ENCODE measurements at places on chromosomes 2 and 18.
A peak's percentile ranks its signal among the peaks of the same experiment; 100 is the strongest.

GRCh38 chr2:35510636-35511035 is 844.9 kb upstream of the CRIM1 start:
- DNase-seq, result no peak

DNA sequence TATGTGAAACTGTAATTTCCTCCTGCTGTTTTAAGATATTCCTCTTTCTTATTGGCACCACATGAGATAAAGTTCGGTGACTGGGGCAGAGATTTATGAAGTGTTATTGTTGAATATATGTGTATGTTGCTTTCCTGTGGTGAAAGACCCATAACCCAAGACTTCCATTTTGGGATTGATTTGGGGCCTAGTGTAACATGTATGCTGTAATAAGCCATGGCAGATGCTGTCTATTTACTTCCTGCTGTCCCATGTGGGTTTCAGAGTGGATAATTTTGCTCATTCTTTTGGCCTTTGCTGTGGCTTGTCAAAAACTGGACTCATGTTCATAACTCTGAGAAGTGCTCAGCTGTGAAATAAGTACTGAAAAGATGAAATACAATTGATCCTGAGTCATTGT is 10.8 kb upstream of the MYO1B start:
- no peak for DNase-seq

DNA sequence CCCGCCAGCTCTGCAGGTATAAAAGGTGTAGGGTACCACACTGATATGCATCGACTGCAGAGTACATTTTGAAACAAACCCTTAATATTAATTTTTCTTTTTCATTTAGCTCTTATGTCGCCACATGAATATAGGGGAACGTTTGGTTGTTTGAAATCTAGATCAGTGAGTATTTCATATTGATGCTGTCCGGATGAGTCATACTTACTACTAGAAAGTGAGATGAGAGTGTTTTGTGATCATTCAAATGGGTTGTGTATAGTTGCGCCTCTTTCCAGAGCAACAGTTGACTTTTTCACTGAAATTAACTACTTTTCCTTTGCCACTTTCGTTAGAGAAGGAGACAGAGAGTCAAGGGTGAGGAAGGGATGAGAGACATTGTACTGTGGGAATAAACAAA is 24.6 kb downstream of the NPAS2 start:
- DNase-seq, result no peak

- DNase-seq, result no peak
Measured at GRCh38 chr2:225598897-225599296, 199.4 kb downstream of the NYAP2 start.

- DNase-seq, result peak; percentile 91
Measured at GRCh38 chr2:28359222-28360057, 33.2 kb upstream of the FOSL2 start.

GRCh38 chr2:69191634-69192033 is 178.7 kb downstream of the ANTXR1 start:
- DNase-seq, result no peak

DNA sequence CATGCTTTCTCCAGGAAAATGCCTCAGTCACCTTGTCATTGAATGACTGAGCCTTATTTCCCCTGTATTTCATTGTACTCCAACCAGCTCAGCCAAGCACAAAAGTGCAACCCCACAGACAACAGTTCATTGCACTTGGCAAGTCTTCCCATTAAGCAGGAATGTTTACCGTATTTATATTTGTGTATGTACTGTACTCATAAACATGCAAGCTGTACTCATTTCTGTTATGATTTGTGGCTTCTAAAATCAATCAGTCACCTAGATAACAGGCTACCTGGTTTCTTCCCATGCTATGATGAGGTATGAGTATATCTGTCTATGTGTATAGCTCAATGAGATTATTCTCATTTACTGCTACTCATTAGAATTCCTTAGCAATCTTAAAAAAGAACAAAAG is 505.5 kb upstream of the FAM98A start:
- no peak for DNase-seq

- no peak for DNase-seq
Measured at GRCh38 chr18:6728331-6728730, 1.2 kb upstream of the ARHGAP28 start.
